ENCODE measurements at places on chromosomes 1 and 21.

- DNase-seq: no peak
Measured at GRCh38 chr1:52632732-52633290, at the start of gene SHISAL2A. Gene SHISAL2A (plus strand): TSS chr1:52633168. CDS start chr1:52633494, 326 bp downstream.

DNA sequence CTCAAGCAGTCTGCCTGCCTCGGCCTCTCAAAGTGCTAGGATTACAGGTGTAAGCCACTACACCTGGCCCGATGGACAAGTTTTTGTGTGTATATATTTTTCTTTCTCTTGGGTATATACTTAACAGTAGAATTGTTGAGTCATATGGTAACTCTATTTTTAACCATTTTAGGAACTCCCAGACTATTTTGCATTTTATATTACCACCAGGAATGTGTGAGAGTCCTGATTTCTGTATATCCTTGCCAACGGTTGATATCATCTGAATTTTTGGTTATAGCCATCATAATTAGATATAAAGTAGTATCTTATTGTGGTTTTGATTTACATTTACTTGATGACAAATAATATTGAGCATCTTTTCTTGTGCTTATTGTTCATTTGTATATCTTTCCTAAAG lies 20.7 kb downstream of the FNBP1L start:
- DNase-seq: no peak

DNA sequence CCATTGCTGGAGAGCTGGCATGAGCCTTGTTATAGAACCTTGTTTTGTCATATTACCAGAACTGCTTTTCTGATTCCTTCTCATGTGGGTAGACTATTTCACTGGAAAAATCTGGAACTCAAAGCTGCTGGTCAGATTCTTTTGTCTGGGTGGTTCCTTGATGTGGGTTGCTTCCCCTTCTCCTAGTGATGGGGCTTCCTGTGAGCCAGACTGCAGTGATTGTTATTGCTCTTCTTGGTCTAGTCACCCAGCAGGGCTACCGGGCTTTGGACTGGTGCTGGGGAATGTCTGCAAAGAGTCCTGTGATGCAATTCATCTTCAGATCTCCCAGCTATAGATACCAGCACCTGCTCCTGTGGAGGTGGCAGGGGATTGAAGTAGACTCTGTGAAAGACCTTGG lies 59.4 kb downstream of the GPR137B start:
- DNase-seq: no peak

DNA sequence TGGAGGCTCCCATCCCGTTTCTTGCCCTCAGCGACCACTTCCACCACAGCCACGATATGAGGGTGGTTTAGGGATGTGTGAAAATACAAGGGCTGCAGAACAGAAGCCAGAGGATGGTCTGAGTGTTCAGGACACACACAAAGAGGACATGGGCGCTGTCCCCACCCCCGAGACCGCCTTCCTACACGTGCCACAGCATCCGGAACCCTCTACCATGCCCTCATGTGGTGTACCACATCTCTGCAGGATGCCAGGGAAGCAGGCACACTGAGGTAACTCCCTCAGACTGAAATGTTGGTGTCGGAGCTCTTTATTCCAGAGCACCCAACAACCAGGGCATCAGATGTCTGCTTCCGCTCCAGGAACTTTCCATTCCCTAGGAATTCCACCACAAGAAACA lies 23.1 kb downstream of the NPHP4 start:
- DNase-seq: no peak

DNA sequence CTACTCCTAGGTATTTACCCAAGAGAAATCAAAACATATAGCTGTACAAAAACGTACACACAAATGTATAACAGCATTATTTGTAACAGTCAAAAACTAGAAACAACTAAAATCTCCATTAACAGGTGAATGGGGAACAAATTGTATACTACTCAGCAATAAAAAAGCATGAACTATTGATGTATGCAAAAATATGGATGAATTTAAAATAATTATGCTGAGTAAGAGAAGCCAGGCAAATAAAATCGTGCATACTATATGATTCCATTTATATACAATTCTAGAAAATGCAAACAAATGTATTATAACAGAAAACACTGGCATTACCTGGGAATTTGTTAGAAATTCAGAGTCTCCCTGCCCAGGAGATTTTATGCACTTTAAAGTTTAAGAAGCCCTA lies 150.1 kb downstream of the GDAP2 start:
- no peak for DNase-seq

DNA sequence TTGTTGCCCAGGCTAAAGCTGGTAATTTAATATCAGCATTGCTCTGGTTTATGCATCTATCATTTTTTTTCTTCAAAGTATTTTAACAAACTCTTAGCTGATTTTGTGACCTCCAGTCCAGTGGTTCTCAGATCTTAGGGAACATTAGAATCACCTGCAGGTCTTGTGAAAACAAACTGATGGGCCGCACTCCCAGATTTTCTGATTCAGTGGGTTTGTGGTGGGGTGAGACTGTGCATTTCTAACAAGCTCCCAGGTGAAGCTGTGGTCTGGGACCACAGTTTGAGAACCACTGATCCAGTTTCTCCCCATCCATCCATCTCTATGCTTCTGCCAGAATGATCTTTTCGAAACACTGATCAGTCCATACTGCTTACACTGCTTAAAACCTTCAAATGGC lies 305.7 kb upstream of the USP24 start:
- no peak for DNase-seq

DNA sequence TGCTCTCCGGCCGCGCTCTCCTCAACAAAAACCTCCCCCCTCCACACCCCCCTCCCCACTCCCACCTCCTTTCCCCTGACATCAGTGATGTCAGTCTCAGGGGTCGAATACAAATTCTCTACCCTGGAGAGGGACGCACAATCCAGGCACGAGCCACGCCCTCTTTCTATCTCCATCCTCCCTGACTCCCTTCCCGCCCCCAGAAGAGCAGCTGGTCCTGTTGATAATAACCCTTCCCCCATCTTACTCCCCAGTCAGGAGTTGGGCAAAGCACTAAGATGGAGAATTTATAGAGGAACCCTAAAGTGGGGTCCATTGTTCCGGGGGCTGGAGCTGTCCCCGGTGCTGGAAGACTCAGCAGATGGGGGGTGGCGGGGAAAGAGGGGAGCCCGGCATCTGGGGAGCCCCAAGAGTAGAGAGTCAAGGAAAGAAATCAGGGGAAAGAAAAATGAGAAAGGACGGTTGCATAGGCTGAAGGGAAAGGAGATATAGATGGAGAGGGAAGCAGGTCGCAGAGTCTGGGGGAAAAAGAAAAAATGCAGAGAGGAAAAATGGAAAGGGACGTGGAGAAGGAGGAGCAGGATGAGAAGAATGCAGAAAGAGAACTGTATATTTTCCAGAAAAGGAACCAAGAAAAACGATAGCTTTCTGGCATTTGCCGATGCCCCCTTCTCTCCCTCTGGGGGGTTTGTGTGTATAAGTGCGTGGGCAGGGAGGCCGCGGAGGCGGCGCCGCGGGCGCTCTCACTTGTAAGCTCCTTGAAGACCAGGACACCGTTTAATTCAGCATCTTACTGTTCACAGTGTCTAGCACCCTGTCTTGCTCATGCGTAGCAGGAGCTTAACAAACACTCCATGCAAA lies at the start of gene CELF3:
TSS of gene CELF3 (minus strand) at position 33 of the 861 bp plus-strand sequence. CDS start 783 bp downstream, outside the sequence.
- DNase-seq: peak; percentile 31

GRCh38 chr1:167935216-167936067 lies 1.0 kb upstream of the DCAF6 start:
- peak; percentile 65 for DNase-seq
